ENCODE measurements at places on chromosomes 1 and 21.

DNA sequence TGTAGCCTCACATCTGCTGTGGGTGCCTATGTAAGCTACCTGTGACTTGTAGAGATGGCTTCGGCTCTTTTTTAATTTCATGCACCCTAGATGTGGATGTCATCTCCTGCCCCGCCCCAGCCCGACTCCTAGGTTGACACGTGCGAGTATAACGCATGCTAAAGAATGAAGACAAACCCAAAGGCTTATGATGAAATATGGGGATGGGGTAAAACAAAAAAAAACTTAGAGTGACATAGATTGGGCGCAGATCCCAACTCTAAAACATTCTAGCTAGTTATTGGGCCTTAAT is 613 bp upstream of the ERO1B start:
- DNase-seq = peak; percentile 74

DNA sequence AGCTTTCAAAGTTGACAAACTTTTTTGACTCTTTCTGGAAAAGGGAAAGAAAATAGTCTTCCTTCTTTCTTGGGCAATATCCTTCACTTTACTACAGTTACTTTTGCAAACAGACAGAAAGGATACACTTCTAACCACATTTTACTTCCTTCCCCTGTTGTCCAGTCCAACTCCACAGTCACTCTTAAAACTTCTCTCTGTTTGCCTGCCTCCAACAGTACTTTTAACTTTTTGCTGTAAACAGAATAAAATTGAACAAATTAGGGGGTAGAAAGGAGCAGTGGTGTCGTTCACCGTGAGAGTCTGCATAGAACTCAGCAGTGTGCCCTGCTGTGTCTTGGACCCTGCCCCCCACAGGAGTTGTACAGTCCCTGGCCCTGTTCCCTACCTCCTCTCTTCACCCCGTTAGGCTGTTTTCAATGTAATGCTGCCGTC is 160.8 kb upstream of the SGIP1 start:
- DNase-seq = no peak

GRCh38 chr1:172673761-172674160 is 14.9 kb downstream of the FASLG start:
- no peak for DNase-seq

DNA sequence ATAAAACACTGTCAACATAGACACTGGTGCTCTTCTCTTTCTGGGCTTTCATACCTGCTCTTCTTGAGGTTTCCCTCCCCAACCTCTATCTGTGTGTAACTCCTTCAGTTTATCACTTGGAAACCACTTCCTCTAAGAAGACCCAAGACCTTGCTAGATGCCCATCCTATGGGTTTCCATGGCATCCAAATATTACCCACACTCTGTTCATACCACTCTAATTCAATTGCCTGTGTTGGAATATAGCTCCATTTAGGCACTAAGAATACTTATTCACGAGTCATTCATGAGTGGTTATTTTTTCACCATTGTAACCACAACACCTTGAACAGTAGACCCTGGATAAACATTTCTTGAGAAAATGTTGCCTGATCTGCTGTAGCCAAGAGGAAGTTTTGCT is 231.1 kb upstream of the SGIP1 start:
- DNase-seq = no peak

- DNase-seq = peak; percentile 52
Observed at GRCh38 chr1:27992276-27992675, 32.5 kb downstream of the XKR8 start.

DNA sequence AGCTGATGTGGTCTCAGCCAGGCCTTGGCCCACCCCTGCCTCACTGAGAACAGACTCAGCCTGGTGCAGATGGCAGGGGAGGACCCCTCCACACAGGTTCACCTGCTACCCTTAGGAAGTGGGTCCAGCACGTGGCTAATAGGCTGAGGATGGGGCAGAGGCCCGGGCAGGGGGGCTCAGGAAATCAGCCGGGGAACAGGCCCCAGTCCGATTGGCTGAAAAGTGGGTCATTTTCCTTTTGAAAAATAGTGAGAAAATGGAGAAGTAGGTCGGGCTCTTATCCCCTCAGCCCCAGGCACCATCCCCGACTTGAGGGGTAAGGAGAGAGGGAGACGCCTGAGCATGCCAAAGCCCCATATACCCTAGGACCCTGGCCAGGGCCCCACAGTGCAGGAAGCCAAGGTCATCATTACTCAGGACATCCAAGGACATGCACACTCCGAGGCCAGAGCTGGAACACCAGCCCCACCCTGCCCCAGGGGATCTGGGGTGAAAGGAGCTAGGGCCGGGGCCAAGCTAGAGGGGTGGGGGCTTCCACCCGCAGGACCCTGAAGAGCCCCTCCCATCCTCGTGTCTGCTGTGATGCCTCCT is 11.0 kb downstream of the DLGAP3 start:
- DNase-seq = no peak

Data from naive thymus-derived CD8-positive, alpha-beta T cell (primary cell).